Stimulated activated CD8-positive, alpha-beta memory T cell treated with anti-CD3 and anti-CD28 coated beads, Interleukin-4, amount 100 ng/mL, for 4 hours (primary cell): ENCODE measurements at places on chromosomes 5 and 9.

DNA sequence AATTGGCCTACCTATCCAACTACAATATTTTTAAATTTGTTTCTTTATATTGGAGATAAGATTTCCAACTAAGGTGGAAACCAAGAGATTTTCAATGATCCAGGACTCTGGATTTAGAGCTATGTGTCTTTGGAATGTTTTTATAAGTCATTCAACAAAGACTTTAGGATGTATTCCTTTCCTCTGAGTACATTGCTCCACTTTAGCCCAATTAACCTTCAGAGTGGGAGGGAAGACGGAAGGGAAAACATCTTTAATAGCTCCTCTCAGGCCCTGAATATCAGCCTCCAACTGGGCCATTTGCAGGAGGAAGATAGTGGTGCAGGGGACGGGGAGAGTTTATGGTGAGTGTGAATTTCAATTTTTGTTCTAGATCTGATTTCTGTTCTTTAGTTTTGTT lies 239.2 kb downstream of the PIK3R1 start:
- no peak for DNase-seq

- no peak for DNase-seq
These were observed 1.6 kb downstream of the BICD2 start for GRCh38 chr9:92762781-92763708.

GRCh38 chr9:15227491-15227890 lies 79.5 kb downstream of the TTC39B start:
- no peak for DNase-seq

DNA sequence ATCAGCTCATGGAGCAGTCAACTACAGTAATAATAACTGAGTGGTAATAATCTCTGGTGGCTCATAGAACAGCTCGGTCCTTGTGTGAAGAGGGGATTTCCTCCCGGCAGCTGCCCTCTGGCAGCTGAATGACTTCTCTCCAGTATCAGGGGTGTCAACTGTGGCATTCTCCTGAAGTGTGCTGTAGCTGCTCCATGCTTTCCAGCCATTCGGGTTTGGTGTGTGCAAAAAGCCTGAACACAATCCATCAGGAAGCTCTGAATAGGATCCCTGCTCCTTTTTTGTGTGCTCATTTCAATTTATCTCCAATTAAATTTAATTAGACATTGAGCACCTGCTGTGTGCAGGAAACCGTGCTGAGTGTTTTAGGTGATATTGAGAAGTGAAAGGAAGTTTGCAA lies 59.8 kb upstream of the BARX1 start:
- no peak for DNase-seq

GRCh38 chr9:98657897-98658296 lies 50.8 kb downstream of the GABBR2 start:
- no peak for DNase-seq

DNA sequence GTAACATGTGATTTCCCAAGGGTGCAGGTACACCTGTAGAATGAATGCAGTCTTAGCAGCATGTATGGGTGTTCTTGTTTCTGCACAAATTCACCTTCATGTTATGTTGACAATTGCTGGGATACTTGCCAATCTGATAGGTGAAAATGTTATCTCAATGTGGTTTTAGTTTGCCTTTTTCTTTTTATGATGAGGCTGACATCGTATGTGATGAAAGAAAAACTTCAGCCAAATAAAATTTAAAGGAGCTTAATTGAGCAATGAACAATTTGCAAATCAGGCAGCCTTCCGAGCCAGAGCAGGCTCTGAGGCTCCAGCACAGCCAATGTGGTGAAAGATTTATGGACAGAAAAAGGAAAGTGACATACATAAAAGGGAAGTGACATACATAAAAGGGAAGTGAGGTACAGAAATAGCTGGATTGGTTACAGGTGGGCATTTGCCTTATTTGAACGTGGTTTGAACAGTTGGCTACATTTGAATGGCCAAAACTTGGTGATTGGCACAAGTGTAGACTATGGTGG lies 10.5 kb downstream of the TAL2 start:
- no peak for DNase-seq

- no peak for DNase-seq
These were observed 717.8 kb downstream of the CDH18 start for GRCh38 chr5:19270153-19270552.

GRCh38 chr5:167657016-167657415 lies 634.4 kb upstream of the WWC1 start:
- DNase-seq = no peak

DNA sequence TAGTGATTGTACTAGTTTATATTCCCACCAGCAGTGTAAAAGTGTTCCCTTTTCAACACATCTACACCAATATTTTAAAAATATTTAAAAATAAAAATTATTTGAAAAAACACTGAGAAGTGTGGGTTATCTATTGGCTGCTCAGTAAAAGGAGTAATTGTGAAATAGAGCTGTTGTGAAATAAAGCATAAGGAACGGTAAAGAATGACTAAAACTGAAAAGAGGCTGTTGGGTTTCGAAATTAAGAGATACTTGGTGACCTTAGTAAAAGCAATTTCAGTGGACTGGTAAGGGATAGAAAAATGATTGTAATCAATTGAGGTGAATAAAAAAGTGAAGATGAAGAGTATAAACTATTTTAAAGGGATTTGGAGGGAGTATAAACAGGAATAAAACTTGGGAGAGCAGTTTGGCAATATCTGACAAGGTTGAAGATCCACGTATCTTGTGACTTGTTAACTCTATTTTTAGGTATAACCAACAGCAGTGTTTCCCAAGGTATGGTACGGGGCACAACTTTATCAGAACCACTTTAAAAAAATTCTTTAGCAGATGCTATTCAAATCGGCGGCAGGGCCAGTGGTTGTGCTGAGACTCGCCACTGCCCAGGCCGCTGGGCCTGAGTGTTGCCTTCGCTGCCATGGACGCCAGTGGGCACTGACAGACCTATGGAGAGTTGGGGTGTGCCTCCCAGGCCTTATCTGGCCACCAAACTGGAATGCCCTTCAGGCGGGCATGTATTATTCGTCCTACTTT lies 63.3 kb downstream of the TMEM38B start:
- no peak for DNase-seq
